ENCODE measurements at places on chromosomes 13 and 19.

DNA sequence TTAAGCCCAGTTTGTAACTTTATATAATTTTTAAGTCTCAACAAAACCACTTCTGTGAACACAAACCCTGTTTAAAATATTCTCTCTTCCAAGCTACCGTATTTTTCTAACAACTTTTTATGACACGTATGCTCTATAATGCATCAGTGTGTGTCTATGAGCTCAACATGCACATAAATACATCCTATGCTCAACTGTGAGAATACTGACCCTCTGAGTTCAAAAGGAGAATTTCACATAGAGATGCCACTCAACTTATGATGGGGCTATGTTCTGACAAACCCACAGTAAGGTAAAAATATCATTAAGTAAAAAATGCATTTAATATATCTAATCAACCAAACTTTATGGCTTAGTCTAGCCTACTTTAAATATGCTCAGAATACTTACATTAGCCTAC is 1139.7 kb upstream of the SPRY2 start:
- no peak for DNase-seq

DNA sequence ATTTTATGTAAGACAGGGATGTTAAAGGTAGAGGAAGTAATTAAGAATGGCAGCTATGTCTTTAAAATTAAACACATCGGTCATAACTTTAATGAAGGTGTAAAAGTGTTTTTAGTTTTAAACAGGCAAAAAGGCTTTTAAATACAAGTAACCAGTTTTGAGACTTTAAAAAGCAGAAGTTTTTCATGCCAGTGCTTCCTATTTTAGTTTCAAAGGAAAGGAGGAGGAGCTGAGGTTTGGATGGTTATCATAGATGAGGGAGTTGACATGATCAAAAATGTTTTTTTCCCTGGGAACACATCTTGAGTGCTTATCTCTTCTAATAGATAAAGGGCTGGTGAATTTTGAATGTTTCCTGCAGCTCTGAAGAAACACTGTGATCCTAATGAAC is 42.9 kb downstream of the LRCH1 start:
- DNase-seq = no peak

- DNase-seq = no peak
Measured at GRCh38 chr19:38763795-38764220, 9.5 kb downstream of the LGALS7 start.

DNA sequence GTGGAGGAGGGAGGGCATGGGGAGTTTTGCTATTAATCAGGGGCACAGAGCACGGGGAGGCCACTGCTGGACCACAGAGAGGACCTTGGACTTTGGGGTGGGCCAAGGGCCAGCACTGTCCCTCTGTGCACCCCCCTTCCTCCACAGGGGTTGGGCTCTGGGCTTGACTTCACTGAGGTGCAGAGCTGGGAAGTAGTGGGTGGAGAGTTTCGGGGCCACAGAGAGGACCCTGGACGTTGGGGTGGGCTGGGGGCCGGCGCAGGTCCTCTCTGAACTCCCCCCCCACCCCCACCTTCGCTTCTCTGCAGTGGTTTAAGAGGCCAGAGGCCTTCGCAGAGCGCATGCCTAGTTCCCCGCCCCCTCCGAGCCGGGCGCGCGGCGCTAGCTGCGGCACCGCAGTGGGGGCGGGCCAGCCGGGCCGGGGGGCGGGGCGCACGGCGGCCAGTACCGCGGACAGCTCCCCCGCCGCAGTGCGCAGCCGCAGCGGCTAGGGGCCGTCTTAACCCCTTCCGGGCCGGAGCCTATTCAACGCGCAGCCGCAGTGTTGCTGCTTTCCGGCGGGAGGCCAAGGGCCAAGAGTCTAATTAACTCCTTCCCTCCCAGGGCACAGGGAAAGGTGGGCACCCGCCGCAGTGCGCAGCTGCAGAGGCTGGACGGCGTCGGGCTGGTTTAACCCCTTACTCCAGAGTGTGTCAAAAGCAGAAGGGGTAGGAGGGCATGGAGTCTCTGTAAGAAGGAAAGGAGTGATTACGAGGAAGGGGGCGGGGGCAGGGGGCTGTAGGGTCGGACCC is 3.7 kb downstream of the KCNC3 start:
- DNase-seq = peak; percentile 18

- peak; percentile 51 for DNase-seq
Measured at GRCh38 chr13:97205982-97206381, 16.2 kb upstream of the MBNL2 start.

- peak; percentile 22 for DNase-seq
Measured at GRCh38 chr19:33374236-33374714, 766 bp downstream of the CEBPG start.

DNA sequence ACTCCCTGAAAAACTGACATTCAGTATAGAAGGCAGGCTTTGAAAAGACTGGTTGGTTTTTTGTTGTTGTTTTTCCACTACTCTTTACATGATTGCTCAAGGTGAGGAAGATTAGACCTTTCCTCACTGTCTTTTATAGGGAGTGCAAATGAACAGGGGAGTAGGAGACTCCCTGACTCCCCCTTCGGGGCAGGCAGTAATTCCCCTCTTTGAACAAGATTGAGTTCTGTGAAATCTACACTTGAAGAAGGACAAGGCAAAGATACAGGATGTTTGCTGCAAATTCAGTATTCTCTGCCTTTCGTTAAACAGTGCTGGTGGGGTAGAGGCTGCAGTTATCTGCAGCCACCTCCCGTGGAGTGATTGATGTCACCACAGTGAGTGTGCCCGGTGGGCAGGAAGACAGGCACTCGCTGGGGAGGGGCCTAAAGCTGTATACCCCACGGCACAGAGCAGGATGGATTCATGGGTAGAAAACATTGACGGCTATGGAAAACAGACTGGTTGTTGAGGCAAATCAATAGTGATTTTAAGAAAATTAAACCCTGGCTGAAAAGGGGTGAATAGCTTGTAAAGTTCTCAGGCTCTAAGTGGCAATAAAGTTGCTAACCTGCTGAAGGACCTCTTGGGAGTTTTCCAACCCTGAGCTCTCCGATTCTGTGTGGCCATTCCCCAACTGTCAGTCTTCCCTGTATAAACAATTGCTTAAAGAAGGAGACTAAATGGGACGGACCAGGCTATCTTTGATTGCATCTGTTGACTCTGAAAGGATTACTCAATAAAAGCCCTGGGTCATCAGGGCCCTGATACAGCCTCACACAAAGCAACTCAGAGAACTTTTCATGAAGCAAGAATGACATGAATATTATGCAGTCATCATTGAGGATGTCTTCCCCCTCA is 308.3 kb downstream of the TBC1D4 start:
- DNase-seq = peak; percentile 5

DNA sequence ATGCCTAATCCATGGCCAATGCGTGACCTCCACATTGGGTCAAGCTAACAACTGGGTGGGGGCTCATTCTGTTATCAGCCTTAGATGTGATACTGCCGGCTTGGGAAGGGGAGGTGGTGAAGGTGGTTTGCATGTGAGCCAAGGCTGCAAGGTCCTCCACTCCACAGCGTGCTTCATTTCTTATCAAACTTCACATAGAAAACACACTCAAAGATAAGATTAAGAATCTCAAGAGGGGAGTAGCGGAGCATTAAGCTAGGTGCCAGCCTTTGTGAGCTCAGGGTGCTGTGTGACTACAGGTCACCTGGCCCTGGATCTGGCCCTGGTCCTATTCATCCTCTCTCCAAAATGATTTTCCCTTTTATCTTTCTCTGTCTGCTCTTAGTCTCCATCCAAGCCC is 13.3 kb upstream of the ARGLU1 start:
- no peak for DNase-seq

DNA sequence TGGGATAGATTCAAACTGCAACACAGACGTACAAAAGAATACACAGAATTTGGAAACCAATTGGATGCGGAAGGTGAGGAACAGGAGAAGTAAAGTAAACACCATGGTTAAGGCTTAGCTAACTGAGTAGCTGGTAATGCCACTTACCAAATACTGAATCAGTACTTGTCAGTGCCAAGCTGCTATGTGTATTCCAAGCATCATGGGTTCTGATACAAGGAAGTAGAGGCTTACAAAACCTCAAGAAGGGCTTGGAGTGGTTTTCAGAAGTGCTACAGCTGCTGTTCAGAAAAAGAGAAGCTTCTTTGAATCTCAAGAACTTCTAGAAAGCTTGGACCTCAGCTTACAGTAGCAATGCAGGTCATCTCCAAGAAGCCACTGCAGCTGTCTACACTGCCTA is 35.9 kb upstream of the DCT start:
- no peak for DNase-seq

DNA sequence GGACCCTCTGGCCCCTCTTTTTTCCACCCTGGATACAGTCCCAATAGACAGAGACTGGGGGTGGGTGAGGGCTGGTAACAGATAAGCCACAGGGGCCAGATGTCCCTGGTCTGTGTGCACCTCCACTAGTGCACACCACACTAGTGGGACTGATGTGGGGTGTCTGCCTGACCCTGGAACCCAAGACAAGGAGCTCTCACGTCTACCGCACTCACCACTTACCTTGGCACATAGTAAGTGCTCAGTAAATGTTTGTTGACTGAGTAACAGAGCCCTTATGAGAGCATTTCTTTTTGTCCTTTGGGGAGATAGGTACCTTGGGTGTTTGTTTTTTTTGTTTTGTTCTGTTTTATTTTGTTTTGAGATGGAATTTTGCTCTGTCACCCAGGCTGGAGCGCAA is 23.1 kb upstream of the ZNF414 start:
- DNase-seq = no peak

DNA sequence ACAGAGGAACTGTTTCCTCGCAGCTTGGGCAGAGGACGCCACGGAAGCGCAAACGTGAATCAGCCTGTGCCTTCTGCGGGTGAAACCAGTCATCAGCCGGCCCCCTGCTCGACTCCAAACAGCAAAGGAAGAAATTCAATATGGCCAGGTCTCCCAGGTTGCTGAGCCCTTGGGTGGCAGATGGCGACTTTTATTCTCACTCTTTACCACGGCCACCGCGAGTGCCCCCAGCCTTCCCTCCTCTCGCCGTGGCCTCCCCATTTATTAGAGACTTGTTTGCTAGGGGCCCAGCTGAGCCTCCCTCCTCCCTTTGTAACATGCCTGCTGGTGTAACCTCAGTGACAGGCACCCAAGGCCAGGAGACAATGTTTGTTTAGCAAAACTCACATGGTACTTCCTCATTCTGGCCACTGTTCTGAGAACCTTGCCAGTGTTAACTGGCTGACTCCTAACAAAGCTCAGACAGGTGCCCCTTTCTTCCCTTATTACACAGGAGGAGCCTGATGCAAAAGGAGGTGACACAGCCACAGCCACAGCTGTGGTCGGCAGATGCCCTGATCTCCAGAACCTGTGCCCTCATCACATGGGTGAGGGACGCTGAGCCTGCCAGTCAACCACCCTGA is 5.8 kb downstream of the RAB20 start:
- no peak for DNase-seq

All from fibroblast of skin of abdomen (primary cell).